ENCODE measurements at places on chromosomes 13 and 19.

DNA sequence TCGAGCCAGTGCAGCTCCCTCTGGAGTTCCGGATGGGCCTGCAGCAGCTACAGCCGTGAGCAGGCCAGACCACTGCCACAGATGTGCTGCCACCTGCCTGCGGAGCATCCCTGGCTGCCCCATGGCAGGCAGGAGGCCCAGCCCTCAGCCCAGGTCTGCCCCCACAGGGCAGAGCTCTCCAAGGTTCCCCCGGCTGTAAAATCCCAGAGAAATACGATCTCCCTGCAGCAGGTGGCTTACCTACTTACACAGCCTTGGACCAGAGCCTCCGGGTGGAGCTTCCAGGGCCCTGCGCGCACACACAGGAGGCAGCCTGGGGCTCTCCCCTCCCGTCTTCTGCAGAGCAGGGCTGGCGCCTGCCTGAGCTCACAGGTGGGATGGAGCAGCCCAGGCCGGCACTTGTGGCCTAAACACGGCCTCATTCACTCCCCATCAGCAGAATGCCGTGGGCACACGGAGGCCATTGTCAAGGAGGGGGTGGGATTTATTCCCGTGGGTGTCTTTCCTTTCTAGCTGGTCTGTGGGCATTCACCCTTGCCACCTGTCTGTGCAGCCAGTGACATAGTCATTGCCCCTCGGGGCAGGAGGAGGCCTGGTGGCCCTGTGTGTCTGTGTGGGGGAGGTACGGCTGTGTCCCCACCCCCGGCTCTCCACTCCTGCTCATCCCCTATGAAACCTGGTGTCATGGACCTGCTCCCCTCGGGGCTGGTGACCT is 118.0 kb downstream of the KDM4B start:
- DNase-seq, result no peak

DNA sequence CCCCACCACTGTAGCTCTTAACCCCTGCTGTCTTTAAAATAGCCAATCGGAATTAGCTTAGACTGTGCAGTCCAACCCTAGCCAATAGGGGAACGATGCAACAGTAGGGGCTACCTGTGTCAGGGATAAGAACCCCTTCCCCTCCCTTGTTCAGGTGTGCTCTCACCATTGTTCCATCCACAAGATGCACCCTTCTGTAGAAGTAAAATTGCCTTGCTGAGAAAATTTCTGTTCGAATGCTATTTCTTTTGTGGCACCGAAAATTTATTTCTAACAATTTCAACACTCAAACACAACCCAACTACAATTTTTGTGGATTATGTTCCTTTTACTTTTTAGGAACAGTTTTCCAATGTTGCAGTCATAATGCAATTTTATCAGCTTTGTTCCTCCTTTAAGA is 3.6 kb upstream of the ZNF583 start:
- DNase-seq, result no peak

DNA sequence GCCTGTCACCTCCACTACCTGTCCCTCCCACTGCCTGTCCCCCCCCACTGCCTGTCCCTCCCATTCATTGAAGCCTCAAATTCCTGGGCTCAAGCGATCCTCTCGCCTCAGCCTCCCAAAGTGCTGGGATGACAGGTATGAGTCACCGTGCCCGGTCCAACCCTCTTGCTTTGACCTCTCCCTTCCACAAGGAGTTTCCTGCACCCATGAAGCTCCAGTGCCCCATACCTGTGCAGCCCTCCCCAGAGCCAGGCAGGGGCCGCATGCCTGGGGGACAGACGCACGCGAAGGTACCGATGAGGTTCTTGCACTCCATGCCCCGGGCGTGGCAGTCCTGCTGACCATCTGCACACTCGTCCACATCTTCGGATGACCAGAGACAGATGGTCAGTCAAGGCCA is 34.3 kb downstream of the CCL25 start:
- no peak for DNase-seq

DNA sequence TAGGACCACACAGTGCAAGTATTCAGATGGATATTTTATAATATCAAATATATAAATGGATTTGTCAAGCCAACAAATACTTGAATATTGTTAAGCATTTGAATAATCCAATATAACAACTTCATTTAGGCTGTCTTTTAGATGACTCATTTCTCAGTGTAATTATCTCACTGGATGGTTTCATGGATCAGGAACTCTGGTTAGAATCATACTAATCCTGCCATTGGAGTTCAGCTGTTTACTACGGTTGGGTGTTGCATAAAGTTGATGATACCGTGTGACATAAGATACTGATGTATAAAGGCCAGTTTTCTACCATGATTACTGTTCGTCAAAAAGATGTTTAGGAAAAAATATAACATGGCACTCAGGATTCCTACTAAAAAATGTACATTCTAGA is 196.3 kb downstream of the TSHZ3 start:
- no peak for DNase-seq

DNA sequence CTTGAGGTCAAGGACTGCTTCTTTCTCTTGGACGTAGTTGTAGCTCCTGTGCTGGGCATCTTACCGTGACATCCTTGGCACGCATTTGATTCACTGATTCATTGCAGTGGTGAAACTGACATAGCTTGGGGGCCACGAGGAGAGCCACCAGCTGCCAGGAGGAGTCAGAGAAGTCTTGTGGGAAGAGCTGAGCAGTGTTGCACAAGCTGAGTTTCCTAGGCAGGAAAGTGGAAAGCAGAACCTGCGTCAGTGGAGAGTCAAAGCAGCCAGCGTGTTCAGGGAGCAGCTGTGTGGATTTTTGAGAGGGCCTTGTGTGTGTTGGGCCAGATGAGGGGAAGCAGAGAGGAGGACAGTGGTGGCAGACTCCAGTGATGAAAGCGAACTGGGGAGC is 5.3 kb upstream of the GPR183 start:
- no peak for DNase-seq

DNA sequence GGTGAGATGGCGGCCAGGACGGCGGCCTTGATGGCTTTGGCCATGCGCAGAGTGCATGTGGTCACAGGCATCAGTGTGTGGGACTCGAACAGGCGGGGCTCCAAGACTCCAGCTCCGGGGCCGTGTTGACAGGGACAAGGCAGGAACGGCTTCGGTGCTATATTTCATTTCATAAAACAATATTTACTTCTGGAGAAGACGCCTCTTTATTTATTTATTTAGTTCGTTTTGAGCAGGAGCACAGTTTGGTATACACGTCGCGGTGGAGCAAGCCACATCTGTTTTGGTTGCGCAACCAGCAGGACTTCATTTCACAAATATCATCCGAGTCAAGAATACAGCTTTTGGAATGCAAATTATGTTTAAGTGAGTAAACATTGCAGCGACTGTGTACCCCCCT is 166.7 kb upstream of the TSHZ3 start:
- DNase-seq, result no peak

DNA sequence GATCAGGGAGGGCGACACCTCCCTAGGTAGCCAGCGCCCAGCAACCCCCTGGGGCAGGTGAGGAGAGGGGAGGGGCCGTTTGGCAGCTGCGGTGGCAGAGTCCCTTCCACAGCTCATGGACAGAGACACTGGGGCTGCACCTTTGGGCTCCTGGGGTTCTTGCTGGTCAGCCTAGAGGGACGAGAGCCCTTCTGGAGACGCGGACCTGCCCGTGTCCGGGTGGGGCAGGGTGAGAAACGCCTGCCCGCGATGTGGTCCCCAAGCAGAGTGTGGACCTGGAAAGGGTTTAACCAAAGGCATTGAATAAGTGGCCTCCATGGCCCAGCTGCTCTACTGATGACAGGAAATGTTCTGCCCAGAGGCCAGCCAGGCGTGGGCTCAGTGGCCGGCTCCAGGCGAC is 38.3 kb downstream of the ADPRHL1 start:
- no peak for DNase-seq

- no peak for DNase-seq
These were observed 26.5 kb downstream of the TUBGCP3 start for GRCh38 chr13:112561478-112561877.

DNA sequence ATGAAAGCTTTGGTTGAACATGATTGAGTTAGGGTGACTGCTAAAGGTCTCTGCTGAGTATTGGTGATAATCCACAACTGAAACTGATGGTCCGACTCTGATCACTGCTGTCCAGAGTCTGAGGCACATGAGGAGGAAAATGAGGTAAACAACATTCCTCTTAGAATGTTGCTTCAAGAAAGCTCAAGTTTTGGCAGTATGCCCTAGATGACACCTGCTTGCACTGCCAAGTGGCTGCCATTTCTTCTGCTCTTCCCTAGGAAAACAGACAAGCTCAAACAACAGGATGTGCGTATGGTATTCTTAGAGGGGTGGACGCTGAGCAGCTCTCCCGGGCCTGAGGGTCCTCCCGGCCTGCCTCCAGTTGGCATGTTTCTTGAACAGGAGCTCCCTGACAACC is 15.2 kb upstream of the MTIF3 start:
- DNase-seq, result no peak

- no peak for DNase-seq
These were observed 39.2 kb upstream of the CYP2A7 start for GRCh38 chr19:40921005-40921897.

GRCh38 chr19:18291590-18292461 is 10.4 kb upstream of the JUND start:
- no peak for DNase-seq

- DNase-seq, result no peak
These were observed 17.8 kb upstream of the ENOX1 start for GRCh38 chr13:43804461-43805070.

Data from cerebellar nuclear complex (tissue), 1 donor.